ENCODE measurements at places on chromosomes 3 and 15.

GRCh38 chr3:86229086-86229774, 761.7 kb downstream of the VGLL3 start:
- DNase-seq, result no peak

DNA sequence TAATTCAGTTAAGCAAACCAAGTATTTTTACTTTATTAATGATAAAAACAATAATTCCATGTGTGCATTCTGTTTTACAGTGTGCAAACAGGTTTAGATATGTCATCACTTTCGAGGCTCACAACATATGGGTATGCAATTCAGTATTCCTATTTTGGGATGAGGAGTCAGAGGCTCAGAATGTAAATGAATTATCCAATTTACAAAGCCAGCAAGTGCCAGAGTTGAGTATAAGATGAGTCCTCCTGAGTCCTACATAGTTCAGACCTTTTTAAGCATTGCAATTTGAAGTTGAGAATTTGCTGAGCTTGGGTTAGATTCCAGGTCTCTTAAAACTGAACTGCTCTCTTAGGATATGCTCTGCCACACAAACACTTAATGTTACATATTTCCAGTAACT, 424.2 kb upstream of the ROBO2 start:
- DNase-seq, result no peak

DNA sequence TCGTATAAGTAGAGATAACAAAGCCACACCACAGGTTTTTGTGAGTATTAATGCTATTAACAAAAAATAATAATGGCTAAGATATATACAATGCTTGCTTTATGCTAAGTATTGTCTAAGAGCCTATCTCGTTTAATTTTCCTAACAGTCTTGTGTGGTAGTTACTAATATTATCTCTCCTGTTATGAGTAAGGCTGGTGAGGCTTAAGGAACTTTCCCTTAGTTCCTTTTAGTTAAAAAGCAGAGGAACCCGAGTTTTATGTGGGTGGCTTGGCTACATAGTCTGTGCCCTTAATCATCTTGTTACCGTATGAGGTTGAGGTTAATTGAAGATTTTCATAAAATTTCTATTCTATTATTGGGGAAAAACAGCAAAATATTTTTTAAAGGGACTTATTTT, 218.4 kb downstream of the SOX2 start:
- no peak for DNase-seq

DNA sequence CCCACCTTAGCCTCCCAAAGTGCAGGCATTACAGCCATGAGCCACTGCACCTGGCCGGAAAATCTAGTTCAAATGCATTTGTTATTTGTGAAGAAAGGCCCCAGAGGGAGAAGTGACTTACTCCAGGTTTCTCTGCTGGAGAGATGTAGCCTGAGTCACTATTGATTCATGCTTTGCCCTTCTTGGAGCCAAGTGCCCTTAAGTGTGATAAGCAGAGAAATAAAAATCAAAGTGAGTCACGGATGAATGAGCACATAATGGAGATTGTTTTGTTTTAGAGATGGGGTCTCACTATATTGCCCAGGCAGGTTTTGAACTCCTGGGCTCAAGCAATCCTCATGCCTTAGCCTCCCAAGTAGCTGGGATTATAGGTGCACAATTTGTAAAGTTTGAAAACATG, 33.1 kb downstream of the CDC25A start:
- no peak for DNase-seq
